ENCODE measurements at places on chromosomes 3 and 15.

DNA sequence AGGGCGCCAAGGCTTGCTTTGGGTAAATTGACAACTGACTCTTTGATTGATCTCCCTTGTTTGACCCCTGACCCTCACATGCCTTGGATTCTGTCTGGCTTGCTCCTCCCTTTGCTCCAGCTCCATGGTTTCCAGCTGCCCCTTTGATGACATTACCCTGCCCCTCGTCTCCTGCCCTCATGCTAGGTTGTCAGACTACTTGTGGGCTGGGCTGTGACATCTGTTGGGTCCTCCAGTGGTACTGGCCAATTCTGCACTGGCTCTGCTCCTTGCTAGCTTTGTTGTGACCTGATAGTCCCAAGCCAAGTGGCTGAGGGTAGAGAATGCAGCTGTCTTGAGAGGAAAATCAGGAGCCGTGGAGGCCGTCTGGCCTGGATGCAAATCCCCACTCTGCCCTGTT lies 6.2 kb downstream of the THSD4 start:
- no peak for DNase-seq

DNA sequence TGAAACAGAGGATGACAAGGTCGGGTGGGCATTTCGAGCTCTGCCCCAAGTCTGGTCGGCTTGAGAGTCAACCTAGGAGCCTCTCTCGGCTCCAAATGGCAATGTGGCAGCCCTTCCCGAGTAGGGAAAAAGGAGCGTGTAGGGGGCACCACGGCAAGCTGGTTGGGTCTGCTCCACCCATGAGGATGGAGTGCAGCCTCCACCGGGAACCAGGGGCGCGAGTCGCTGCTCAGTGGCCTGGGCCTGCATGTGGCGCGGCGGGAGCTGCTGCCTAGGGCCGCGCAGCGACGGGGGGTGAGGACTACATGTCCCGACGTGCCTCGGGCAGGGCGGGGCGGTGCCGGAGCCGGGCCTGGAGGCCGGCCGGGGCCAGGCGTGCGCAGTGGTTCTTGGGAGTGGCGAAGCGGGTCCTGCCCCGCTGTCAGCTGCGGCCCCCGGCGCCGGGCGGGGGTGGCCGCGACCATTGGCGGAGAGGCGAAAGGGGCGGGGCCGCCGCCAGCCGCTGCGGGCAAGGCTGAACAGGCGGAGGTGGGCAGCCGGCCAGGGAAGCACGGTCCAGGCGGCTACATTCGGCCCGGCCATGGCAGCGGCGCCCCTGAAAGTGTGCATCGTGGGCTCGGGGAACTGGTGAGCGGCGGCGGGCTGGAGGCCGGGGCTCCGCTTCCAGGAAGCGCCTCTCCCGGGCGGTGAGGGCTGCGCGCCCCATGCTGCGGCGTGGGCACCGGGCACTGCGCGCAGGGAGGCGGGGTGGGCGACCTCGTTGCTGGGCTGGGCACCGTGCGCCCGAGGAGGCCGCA lies at the start of gene GPD1L:
Gene GPD1L, plus strand, starts transcription at position 489 of the 797 bp plus-strand sequence. Its CDS starts 92 bp downstream, at position 581.
- DNase-seq = peak; percentile 90

- no peak for DNase-seq
Observed at GRCh38 chr15:75356006-75356405, 9.2 kb downstream of the NEIL1 start.

DNA sequence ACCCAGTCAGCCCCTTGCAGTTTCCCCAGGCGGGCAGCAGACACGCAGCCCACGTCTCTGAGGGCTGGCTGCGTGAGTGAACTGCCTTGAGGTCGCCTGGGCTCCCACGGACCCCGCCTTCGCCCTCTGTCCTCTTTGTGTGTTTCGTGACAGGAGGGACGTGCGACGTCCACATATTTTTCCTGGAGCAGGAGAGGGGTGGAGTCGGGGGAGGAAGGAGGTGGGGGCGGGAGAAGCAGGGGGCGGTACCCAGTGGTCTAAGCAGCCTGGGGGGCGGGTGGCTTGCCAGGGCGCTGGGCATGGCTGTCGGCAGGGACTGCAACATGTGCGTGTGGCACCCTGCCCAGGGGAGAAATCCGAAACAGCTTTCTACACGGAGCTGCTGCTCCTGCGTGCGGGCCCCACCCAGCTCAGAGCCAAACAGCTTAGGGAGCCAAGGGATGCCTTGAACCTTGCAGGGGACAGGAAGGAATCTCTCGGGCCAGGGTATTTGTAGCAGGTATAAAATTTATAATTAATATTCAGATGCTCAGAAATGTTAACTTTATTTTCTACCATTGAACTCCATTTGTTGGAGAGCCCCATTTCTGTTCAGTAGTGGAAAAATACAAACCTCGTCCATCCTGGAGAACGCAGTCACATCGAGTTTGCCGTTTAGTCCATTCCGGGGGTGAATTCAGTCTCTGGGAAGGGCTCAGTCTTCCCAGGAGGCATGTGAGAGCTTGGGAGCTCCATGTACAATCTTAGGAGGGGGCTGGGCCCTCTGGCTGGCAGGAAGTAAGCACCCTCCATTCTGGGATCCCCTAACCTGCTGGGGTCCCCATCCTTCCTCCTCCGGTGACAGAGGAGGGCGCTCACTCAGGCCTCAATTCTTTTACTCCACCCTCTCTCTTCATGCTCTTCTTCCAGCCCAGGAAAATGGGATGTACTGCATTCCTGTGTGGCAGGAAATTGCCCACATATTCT lies 79.1 kb upstream of the MEF2A start:
- DNase-seq = no peak

DNA sequence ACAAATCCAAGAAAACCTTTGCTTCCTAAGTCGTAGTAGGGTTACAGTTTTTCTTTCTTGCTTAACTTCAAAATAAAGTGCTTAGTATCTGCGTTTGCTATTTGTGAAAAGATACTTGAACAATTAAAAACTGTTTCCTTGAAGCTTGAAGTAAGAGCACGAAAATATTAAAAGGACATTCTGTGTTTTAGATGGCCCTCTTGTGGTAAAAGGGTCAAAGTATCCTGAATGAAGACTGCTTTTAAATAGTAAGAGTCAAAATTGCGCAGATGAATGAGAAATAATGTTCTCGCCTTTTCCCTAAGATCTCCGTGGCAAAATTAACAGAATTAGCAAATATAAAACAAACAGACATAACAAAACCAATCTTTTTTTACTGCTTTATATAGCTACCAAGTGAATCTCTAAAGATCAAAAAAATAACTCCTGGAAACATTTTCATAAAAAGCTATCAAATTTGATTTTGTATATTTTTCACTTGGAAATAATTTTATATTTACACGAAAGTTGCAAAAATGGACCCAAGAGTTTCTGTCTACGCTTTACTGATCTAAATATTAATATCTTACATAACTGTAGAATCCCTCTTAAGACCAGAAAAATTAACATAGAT lies 175.4 kb downstream of the MBNL1 start:
- peak; percentile 82 for DNase-seq

DNA sequence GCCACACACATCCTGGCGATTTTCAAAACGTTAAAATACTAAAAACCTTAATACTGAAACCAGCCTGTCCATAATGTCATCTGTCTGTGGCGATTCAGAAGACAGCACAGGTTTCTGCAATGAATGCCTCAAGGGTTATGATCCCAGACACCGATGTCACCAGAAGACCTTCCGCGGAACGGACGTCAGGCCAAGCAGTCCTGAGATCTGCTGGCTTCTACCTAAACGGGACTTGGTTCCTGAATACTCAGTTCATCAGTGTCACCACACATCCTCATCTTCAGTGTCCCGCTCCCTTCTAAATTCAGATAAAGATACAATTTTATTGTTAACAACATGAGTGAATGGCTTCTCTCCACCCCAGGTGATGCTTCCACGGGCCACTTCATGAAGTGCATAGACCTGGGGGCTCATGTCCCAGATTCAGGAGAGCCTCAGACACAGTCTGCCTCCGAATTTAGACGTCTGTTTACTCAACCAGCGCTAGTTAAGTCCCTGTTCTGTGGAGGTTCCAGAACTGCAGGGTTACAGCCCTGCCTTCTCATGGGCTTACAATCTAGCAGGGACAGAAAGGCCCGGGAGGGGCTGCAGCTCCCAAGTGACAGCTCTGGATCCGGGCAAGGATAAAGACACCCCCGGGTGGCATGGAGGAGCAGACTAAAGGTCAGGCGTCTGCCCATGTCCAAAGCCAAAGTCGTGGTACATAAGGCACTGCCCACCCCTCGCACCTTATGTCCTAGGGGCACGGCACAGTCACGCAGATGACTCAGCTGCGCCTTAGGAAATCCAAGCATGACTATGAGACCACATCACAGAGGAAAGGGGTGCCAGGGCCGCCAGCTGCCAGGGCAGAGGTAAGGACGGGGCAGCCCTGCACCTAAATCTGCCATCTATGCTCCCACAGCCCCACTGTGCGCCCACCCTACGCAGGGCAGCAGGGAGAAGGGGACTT lies 75.9 kb downstream of the VGLL4 start:
- DNase-seq = no peak

- no peak for DNase-seq
Observed at GRCh38 chr3:162391301-162391700, 894.7 kb downstream of the OTOL1 start.

- DNase-seq = no peak
Observed at GRCh38 chr15:64263567-64263966, 92.4 kb downstream of the CSNK1G1 start.

GRCh38 chr3:106827515-106828213 lies 549.6 kb upstream of the CCDC54 start:
- DNase-seq = no peak

Data from hematopoietic multipotent progenitor cell treated with erythropoietin and hydrocortisone succinate and interleukin-3 and kit ligand, for 17 days (in vitro differentiated cells).